Activated CD4-positive, alpha-beta memory T cell treated with anti-CD3 and anti-CD28 coated beads for 36 hours (primary cell): ENCODE measurements at places on chromosomes 1 and 21. TPM values are rescaled to one million over a fixed set of nuclear protein-coding genes. Genes with fewer than 3 reads are reported as not detected.

- no peak for DNase-seq
Measured at GRCh38 chr1:245814651-245815050, 659.9 kb downstream of the KIF26B start.

- no peak for DNase-seq
Measured at GRCh38 chr1:23291706-23292105, 52.4 kb downstream of the HNRNPR start.

- no peak for DNase-seq
Measured at GRCh38 chr1:51567653-51568052, 48.6 kb upstream of the EPS15 start.

GRCh38 chr1:234861761-234862160 lies 251.8 kb upstream of the IRF2BP2 start:
- no peak for DNase-seq

GRCh38 chr1:228358039-228358763 lies 48.4 kb downstream of the TRIM11 start:
- DNase-seq: peak; percentile 14

DNA sequence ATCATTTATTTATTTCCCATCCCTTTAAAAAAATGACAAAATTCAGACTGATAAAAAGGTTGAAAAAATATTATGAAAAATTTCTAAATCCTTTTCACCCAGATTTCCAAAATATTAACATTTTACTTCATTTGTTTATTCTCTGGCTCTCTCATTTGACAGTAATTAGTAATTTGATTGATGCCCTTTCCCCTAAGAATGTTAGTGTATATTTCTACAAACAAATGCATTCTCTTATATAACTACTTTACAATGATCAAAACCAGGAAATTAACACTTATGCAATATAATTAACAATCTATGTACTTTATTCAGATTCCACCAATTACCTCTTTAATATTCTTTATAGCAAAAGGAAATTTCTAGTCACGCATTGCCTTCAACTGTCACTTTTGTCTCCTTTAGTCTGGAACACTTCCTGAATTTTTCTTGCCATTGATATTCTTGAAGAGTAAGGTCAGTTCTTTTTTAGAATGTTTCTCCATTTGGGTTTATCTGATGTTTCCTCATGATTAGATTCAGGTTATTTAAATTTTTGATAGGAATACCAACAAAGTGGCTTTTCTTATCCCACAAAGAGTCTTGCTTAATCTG lies 3.9 kb downstream of the CD53 start:
- no peak for DNase-seq

DNA sequence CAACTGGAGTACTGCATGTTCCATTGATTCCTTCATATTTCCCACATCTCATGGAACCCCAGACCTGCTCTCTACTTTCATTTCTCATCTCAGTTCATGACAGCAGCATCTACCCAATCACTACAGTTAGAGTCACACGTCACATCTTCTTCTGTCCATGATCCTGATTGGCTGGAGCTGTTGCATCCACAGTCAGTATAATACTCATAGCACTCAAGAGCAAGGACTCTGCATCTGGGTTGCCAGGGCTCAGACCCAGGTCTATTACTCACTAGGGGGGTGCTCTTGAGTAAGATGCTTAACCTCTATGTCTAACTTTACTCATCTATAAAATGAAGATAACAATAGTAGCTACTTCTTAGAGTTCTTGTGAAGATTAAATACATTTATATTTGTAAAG lies 4.4 kb upstream of the XPR1 start:
- DNase-seq: no peak

GRCh38 chr1:205714190-205714905 lies 34.0 kb upstream of the SLC45A3 start:
- no peak for DNase-seq

DNA sequence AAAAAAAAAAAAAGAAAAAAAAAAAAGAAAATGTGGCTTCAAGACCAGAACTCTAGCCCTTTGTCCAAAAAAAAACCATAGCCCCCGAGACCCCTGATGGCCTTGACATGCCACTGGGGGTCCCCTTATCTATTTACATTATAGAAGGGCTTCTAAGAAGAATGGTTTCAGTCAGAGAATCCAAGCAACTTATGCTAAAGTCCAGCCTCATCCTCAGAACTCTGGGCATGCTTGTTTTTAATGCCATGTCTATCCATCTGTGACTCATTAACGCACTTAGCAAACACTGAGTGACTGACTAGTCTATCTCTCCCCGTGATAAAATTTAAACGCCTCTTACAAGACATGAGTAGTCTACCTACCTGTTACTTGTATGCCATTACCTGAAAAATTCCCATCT lies 29.3 kb downstream of the ERG start:
- no peak for DNase-seq

- DNase-seq: peak; percentile 77
Measured at GRCh38 chr1:231460614-231461013, 38.5 kb upstream of the EGLN1 start.

GRCh38 chr1:221696027-221696426 lies 45.9 kb downstream of the DUSP10 start:
- DNase-seq: no peak

GRCh38 chr1:92854101-92854785 lies 22.4 kb downstream of the RPL5 start:
- DNase-seq: no peak

- no peak for DNase-seq
Measured at GRCh38 chr1:16289959-16290358, 53.0 kb upstream of the CPLANE2 start.

DNA sequence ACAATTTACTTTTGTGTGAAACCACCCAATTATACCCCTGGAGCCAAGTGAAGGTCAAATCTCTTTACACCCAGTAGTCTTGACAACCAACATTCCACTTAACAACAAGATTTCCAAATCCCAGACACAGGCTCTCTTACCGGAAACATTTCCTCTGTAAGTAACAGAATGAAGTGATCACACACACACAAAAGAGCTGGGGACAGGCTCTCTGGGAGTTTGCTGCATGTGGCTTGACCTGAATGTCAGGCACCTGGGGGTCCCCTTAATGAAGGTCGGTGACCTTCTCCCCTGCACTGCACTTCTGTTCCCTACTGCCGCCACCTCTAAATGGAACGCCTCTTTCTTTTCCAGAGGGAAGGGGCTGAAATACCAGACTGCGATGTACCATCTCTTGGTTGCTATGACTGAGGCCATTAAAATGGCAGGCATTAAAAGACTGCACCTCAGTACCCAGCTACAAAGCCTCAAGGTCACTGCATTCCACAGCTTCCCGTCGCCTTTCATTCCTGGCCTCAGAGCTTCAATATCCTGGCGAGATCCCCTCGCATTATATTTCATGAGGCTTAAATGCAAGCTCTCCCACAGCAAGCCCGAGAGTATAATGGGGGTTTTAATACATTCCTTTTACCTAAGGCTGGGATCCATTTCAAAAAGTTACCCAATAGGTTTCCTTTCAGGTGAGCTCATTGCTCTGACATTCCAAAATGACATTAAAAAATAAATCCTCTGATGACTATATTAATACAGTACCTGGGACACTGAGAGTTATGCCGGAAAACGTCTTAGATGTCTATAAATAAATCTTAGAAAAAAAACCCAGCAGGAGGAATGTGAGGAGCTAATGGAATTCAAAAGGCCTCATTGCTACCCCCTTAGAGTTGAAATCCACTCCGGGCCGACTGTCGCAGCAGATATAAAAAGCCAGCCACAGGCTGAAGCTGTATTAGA lies 90.9 kb upstream of the DIRAS3 start:
- DNase-seq: no peak

DNA sequence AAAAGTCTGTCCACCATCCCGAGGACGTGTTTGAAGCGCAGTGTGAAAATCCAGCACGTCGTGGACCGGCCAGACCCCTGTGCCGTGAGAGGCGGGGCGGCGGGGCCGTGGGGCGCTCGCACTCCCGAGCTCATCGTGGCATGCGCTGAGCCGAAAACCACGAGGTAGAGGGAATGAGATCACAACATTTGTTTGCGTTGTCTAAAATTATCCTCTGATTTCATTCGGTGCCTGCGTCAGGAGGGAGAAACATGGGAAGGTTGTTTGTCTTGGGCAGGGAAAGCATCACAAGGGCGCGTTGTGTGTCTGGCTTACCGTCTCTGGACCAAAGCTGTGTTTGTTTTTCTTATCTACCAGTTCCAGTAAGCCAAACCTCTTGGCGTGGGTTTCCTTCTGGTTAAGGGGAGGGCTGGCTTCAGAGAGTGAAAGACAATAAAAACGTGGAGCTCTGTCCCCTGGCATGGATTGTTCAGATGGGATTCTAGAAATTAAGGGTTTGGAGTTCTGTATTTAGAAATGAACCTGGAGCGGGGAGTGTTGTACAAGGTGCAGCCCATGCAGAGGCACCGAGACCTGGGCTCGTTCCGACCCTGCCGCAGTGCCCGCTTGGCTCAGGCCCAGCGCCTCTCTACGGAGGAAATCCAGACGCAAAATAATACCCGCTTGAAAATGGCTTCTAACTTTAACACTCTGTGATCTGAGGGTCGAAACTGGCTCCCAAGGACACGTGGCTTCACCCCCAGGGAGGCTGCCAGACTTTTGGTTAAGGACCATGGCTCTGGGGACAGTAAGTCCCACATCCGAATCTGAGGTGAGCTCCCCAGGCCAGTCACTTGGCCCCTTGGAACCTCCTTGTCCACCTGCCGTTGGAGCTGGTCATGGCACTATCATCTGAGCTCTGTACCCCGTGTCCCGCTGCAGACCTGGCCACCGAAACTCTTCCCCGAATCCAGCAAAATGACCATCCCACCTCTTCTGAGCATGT lies 68.7 kb upstream of the FAM3B start:
- DNase-seq: no peak

DNA sequence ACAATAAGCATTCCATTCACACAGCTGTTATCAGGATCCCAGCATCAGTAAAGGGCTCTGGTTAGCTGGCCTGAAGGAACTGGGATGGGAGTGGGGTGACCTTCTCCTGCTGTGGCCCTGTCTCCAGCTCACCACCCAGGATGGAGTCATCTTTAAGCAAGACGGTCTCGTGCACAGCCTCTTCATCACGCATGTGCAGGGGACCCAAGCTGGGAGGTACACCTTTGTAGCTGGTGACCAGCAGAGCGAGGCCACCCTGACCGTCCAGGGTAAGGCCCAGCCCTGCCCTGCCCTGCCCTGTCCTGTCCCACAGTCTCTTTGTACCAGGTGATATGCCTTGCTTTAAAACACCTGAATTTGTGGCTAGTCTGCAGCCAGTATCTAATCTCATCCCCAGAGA lies 24.3 kb downstream of the IGFN1 start:
- no peak for DNase-seq

GRCh38 chr1:162026881-162027280 lies 3.2 kb upstream of the OLFML2B start:
- DNase-seq: no peak

GRCh38 chr1:219507437-219507836 lies 105.5 kb downstream of the ZC3H11B start:
- no peak for DNase-seq

DNA sequence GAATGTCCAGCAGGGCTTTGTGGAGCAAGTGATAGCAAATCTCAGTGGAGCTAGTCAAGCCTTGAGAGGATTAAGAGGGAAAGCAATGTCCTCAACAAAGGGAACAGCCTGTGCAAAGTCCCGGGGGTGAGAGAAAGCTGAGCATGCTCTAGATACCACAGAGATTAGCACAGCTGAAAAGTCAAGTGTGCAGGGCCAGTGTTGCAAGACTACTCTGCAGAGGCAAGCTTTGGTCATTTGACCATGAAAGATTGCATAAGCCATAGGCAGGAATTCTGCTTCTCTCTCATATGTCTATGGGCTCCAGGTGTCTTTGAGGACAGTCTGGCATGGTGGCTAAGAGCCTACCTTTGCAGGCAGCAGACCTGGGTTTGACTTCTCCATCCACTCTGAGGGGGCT lies 181.0 kb upstream of the JUN start:
- no peak for DNase-seq

- no peak for DNase-seq
Measured at GRCh38 chr1:70486676-70487458, 75.8 kb downstream of the CTH start.

DNA sequence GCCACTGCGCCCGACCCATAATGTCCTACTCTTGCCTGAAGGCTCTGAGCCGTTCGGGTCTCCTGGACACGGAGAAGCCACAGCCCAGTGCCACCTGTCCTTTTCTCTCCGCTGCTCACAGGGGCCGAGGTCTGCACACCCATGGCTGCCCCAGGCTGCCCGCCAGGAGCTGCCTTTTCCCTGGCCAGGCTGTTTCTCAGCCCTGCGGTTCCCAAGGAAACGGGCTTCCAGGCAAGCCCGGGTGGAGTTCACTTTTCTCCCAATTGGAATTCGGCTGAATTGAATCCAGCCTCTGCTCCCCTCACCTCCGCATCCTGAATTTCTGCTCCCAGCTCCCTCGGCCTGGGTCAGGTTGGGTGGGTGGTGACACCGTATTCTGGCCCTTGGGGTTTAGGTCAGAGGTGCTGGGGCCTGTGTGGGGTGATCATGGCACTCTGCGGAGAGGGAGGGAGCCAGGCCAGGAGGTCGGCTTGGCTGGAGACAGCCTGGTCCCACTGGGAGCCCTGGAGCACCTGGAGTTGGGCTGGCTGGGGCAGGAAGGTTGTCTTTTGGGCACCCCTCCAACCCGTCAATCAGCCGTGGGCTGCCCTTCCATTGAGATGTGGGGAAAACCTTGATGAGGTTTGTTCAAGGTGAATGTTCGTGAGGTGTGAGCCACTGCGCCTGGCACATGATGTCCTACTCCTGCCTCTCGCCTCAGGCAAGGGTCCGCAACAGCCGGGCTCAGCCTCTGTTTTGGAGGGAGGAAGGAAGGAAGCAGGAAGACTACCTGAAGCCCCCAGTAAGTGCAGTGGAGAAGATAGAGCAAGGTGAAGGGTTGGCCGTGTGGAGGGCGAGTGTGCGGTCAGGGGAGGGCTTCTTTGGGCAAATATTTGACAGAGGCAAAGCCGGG lies 25.1 kb downstream of the RRP1 start:
- no peak for DNase-seq

- no peak for DNase-seq
Measured at GRCh38 chr21:32834211-32834915, 62.8 kb upstream of the PAXBP1 start.

DNA sequence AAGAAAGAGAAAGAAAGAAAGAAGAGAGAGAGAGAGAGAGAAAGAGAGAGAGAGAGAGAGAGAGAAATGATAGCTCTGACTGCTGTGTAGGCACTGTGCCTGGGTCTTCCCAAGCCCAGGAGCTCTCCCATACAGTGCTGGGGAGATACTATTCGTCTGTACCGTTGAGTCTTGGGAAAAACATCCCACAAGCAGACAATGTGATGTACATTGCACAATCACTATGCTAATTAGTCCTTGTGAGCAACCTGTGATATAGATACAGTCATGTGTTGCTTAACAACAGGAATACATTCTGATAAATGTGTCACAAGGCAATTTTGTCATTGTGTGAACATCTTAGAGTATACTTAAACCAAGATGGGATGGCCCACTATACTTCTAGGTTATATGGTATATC lies 381.0 kb downstream of the HHAT start:
- no peak for DNase-seq

- DNase-seq: no peak
Measured at GRCh38 chr1:201054091-201054543, 30.6 kb upstream of the KIF21B start.

Gene TP73
- total RNA-seq: 0.65 TPM

Gene LYPD8
- total RNA-seq: not detected

Gene TRPM2
- 1.9 TPM for total RNA-seq

Gene SYDE2
- 2.8 TPM for total RNA-seq

Gene AMIGO1
- total RNA-seq: 1.8 TPM

Gene TCHH
- not detected for total RNA-seq

Gene TMEM39B
- 19.7 TPM for total RNA-seq

Gene NLRP3
- total RNA-seq: 1.5 TPM
